ENCODE measurements at places on chromosomes 4 and X.

- DNase-seq, result no peak
Observed at GRCh38 chrX:74272230-74272629, 31.8 kb upstream of the ZCCHC13 start.

GRCh38 chr4:123167931-123168330 is 228.7 kb upstream of the SPRY1 start:
- no peak for DNase-seq

GRCh38 chrX:149937871-149938426 is 342 bp downstream of the EOLA2 start:
- DNase-seq, result no peak

- no peak for DNase-seq
Observed at GRCh38 chr4:117596917-117597480, 437.3 kb upstream of the NDST3 start.

- no peak for DNase-seq
Observed at GRCh38 chr4:139670775-139671174, 5.2 kb downstream of the MGST2 start.

DNA sequence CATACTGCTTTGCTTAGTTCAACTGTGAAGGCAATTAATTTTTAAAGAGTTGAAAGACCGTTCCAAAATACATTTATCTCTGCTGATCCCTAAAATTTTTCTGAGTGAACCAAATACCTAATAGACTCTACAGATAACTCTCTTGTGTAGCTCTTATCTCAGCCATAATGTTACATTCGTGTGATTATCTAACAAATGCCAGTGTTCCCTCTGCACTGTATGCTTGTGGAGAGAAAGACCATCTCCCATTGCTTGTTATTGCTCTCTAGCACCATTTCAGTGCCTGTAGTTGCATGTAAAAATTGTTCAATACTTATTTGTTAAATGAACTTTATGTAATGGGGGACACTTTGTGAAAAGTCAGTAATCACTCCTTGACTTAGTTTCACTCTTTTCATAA is 81.3 kb upstream of the ATOH1 start:
- no peak for DNase-seq

GRCh38 chrX:2701600-2701999 is 10.5 kb downstream of the CD99 start:
- DNase-seq, result peak; percentile 49

DNA sequence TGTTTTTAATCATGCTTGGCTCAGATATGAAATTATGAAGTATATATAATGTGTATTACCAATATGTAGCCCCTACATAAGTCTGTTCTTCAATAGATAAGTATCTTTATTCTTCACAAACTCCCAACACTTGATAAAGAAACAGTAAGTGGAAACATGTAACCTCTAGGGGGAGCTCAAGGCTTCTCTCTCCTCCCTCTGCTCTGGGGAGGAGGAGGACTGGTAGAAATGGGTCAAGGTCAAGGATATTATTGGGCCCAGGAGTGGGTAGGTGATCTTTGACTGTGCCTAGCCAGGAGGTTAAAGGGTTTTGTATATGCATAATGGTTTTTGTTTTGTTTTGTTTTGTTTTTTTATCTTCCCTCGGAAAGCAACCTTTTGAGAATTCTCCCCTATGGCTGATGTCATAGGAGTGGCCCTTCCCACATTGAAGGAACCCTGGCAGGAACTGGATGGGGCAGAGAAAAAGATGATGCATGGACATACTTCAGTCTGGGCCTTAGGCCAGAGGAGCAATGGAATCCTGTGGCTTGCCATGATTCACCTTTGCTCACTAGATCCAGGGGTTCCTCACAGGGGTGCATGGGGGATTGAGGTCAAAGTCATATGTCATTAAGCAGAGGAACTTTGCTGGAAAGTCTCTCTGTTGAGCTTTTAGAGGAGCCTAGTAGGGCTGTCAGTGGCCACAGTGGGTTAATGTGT is 460.3 kb downstream of the MID1IP1 start:
- DNase-seq, result peak; percentile 2

DNA sequence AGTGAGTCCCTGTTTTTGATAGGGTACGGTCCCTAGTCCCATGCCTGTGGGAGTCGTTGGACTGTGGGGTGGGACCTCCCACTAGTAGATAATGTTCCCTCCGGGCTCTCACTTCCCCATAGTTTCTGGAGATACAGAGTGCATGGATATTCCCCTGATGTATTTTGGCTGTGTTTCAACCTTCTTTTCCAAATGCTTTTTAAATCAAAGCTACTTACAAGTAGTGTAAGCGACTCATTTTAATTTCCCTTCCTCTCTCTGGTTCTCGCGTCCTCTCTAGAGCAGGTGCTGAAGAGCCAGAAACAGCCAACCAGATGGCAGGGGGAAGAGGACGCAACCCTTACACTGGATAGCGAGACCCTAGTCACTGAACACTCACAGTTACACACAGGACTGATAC is 79.2 kb downstream of the ZNF827 start:
- DNase-seq, result no peak

DNA sequence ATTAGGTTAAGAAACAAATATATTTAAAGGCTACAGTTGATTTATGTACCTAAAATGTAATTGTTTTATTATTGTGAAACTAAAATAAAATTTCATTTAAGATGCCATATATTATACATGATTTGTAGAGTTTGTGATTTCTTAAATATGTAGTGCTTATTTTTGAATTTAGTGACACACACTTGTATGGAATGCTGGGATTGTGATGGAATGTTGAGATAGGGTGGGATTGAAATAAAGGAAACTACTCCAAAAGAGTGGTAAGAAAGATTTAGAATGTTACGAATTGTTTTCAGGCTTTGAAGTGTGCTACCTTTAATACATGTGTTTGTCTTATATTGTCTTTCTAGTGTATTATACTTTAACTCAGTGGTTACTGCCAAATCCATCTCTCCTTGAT is 330.3 kb upstream of the PITX2 start:
- no peak for DNase-seq

- DNase-seq, result no peak
Observed at GRCh38 chr4:23373261-23373660, 516.6 kb downstream of the PPARGC1A start.

GRCh38 chr4:7861440-7861881 is 78.2 kb downstream of the AFAP1 start:
- DNase-seq, result no peak

GRCh38 chrX:15107367-15107988 is 162.4 kb downstream of the ASB9 start:
- DNase-seq, result no peak

DNA sequence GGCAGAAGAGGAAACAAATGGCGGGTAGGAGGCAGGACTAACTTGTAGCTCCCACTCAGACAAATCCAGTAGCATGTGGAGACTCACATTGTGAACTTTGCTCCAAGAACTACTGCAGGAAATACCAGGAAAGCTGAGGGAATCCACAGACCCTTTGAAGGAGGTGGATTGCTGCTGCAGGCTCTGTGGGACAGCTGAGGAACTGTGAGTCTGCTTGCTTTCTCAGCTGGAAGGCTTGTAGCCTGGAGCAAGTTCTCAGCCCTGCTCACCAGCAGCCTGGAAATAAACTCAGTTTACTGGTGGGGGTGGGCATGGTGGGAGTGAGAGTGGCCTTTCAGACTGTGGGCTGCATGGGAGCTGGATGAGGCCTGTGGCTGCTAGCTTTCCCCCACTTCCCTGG is 16.0 kb downstream of the RTL3 start:
- DNase-seq, result no peak

DNA sequence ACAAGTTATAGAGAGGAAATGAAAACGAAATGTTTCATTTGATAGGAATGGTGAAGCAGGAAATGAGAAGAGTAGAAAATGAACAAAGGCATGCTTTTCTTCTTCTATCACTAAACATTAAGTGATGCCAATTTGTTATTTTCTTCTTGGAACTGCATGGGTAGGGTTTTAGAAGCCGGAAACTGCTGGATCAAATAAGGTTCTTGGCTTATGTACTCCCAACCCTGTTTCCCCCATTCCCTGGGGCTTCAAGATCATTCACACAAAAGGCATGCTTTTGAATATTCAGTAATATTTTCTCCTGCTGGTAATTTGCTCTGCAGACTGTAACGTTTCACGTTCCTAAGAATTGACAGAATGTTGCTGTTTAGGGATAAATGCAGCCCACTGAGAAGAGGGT is 224.1 kb downstream of the NLGN4X start:
- no peak for DNase-seq

- no peak for DNase-seq
Observed at GRCh38 chrX:133634416-133634815, 219.1 kb upstream of the GPC4 start.

DNA sequence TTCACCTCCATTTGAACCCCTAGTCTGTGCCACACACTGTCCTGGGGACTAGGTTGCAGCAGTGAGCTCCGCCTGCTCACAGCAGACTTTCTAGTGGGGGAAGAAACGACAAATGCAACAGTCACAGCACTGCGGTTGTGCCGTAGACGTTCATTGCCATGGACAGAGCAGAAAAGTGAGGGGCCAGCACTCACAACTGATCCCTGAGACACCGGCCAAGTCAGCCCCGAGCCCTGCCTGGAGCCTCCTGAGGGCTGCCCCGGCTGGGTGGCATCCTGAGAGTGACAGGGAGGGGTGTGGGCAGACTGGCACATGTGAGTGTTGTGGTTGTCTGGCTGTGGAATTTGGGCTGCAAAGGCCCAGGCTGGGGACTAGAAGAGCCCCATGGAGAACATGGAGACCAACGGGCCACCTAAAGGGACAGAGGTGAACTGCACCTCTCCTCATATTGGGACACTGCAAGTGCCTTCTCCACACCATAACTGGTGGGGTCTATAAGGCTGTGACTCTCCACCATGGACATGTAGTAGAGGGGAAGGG is 4.6 kb downstream of the DUSP9 start:
- no peak for DNase-seq

DNA sequence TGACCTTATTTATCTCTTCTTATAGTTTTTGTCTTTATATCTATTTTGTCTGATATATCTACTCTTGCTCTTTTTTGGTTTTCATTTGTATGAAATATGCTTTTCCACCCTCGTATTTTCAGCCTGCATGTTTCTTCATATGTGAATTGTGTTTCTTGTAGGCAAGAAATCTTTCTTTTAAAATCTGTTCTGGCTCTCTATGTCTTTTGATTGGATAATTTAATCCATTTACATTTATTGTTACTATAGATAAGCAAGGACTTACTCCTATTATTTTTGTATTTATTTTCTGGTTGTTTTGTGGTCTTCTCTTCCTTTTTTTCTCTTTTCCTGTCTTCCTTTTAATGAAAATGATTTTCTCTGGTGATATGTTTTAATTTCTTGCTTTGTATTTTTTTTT is 403.1 kb downstream of the DCAF12L2 start:
- no peak for DNase-seq

- DNase-seq, result no peak
Observed at GRCh38 chrX:15177316-15177715, 92.6 kb downstream of the ASB9 start.

DNA sequence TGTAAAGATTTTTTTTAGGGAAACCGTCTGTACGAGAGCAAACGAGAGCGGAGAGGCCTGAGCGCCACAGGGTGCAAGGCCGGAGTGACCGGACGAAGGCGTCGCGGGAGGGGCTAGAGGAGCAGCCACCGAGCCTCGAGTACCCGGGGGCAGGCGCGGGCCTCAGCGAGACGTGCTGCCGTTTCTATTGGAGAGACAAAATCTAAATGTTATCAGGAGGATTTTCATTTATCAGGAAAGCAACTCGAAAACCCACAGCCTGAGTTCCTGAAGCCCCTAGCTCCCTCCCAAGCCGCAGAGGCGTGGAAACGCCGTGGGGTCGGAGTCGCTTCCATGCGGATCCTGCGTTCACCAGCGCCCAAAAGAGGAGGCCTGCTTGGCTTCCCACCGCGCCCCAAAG is 194.3 kb downstream of the MGST2 start:
- no peak for DNase-seq

- DNase-seq, result no peak
Observed at GRCh38 chr4:150714462-150715438, 132.8 kb downstream of the MAB21L2 start.

DNA sequence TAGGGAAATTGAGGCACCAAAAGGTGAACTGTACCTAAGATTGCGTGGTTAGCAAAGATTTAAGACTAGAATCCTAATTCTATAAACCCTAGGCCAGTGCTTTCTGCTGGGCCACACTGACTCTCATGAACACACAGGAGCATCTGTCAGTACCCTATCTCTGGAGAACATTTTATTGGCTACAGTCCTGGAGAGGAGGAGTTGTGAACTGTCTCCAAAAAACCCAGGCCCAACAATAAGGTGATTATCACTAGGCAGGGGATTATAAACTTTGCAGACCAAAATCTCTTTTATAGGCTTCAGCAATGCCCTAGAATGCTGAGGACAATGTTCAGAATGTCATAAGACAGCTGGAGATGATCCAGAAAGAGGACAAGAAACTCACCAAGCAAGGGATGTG is 24.1 kb downstream of the OPHN1 start:
- DNase-seq, result no peak

GRCh38 chrX:47458528-47458927 is 24.5 kb downstream of the ZNF41 start:
- DNase-seq, result no peak

DNA sequence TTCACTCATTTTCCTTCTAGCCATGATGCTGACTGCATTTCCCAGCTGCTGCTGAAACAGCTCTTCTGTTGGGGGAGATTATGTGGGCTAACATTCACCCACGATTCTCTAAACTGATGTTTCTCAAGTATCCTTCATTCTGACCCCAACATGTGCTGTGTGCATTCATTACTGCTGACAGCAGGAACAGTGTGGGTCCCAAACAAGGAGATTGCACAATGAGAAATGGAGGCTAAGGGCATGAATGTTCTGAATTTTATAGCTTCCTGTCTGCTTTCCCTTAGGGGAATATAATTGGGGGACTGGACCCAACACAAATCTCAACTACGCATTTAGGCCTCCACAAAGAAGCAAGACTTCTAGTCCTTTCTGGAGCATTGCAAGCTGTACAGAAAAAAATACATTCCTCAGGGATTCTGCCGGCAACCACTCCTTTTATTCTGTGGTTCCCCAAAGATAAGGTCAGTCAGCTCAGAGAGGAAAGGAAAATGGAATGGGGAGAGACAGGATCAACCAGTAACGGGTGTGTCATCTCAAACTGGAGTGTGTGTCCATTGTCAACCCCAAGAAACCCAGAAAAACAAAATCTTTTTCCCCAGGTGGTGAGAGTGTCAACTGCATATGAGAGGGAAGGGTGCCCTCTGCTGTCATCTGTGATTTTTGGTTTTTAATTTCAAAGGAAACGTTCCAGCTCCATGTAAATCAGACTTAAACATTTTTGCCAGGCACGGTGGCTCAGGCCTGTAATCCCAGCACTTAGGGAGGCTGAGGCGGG is 81.5 kb upstream of the EGFL6 start:
- DNase-seq, result peak; percentile 38

- DNase-seq, result no peak
Observed at GRCh38 chr4:185651137-185651677, 115.9 kb upstream of the PDLIM3 start.

GRCh38 chrX:39398963-39399261 is 597.7 kb downstream of the MID1IP1 start:
- DNase-seq, result no peak

DNA sequence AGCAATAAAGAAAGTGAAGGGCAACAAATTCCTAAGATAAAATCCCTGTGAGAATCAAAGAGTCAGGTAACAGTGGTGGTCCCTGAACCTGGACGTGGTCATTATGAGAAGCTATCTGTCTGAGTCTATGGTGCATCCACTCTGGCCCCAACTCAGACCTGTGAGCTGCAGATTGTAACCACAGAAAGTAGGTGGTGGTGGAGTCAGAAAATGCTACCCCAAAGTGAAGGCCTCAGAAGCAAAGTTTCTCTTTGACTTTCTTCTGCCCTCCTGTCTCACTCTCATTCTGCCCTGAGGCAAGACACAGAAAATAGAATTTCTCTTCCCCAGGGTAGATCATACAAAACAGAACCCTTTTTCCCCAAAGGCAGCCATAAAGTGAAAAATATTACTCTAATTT is 84.1 kb upstream of the NEIL3 start:
- DNase-seq, result no peak

- DNase-seq, result no peak
Observed at GRCh38 chrX:49059681-49060085, 884 bp downstream of the CCDC120 start.
